ENCODE measurements at places on chromosomes 7 and 10.

- DNase-seq = no peak
These were observed 132.8 kb downstream of the WNT2 start for GRCh38 chr7:117190104-117190503.

DNA sequence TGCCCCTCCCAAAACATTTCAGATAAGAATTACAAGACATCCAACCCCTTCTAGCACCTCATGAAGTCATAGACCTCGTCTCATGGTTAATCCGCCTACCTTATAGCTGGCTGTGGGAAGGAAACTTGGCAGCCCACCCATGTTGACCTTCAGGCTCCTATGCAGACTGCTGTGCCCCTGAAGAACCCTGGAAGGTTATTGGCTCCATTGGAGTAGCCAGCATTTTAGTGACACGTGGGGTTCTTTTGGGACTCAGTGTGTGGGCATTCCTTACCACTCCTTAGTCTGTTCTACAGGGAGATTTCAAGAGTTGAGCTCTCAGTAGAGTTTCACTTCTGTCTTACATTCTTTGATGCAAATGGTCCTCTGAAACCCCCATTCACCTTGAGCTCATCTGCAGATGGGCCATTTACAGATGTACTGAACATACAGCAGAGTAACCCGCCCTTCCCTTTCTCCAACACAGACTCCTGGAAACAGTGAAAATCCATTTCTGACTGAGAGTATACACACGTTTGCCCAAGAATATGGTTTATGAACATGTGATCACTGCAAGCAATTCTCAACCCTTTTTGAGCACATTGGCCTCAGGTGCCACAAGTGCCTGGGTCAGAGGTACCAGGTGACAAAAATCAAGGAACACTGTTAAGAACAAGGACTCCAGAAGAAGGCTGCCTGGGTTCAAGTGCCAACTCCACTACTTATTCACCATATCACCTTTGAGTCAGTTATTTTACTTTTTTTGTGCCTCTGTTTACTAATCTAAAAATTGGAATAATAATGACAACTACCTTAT, 54.0 kb upstream of the HECW1 start:
- DNase-seq = no peak

DNA sequence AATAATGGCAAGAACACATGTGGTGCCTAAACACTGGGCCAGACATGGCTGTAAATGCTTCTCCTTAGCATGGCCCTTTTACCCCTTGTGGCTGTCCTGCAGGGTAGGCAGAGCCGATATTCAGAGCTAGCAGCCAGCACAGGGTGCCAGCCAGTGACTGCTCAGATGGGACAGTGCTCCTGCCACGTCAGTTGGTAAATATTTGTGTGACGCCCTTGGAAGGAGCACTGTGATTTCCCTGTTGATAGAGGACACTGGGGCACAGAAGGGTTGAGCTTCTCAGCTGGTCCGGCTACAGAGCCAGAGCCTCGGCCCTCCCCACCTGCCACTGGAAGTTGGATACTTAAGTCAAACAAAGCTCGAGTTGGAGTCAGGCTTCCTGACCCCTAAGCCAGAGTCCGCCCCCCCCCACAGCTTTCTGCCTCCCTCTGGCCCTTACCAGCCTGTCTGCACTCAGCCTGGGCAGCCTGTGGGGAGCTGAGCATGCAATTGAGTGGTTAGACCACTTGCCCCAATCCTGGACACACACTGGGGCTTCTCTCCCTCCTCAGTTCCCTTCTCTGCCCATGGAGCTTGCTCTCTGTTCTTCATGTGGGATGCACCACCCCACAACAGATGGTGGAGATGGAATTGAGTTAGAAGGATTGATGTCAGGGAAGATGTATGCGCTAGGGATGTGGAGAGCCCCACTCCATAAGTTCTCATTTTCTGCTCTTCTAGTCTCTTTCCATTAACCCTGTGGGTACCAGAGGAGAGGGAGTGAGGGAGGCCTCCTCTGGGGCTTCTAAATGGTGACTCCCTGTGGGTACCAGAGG, 350.8 kb downstream of the PLXNA4 start:
- DNase-seq = no peak

GRCh38 chr7:49876202-49876601, 102.8 kb downstream of the VWC2 start:
- no peak for DNase-seq

- no peak for DNase-seq
These were observed 18.3 kb downstream of the NOD1 start for GRCh38 chr7:30460246-30460633.

DNA sequence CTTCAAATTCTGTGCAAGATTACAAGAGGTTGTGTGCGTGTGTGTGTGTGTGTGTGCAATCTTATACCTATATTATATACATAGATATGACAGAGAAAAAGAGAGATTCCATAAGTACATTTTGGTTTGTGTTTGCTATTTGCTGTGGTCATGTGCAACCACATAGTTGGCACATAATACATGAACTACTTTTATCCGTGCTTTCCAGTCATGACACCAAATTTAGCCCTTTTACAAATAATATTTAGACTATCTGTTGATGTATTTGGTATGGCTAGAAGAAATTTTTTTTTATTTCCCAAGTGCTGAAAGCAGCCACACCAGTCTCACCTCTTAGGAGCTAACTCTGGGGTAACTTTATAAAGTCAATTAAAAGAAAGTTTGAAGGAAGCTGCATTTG, 63.5 kb upstream of the EGFR start:
- DNase-seq = no peak

DNA sequence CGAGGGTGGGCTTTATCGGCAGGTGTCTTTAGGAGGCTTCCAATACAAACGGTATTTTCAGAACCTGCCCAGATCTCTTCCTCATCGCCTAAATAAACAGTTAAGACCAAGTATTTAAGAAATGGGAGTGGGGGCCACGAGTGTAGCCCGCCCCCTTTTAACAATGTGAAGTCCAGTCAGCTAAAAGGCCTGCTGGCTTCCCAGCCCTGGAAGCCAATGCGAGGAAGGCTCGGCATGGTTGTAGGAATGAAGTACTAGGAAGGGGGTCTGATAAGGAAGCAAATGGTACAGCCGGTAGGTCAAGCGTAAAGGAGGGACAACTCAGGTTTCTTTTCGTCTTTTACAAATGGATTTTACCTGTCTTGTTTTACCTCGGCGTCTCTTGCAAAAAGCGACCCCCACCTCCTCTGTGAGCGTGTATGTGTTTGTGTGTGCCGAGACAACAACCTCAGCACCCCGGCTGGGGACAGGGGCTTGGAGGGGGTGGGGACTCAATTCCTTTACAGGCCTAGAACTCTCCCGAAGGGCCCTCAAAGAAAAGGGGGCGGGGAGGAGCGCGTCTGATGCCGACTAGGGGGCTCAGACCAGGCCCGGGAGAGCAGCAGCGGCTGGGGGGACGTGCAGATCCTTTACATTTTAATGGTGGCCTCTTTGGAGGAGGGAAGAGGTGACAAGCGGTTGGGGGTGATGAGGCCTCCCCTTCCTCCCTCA, 147.6 kb downstream of the GPR85 start:
- DNase-seq = no peak

DNA sequence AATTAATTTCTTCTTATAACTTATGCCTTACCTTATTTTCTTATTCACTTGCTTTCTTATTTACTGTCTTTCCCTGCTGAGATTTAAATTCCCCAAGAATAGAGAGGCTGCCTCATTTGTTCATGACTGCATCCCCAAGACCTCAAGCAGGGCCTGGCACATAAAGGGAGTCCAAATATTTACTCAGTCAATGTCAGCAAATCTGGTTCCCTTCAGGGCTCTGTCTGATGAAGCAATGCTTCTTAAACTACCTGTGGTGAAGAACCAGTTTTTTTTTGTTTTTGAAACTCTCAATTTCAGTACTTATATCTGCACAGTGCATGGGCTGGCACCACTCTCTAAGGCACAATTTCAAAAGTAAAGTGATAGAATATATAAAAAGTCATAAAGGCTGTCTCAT, 4.7 kb downstream of the ZNF239 start:
- DNase-seq = no peak

Measured in GOT3 (cell line).